ENCODE measurements at places on chromosomes 12 and 14.
A peak's percentile ranks its signal among the peaks of the same experiment; 100 is the strongest.

- no peak for DNase-seq
Observed at GRCh38 chr12:113747017-113747416, 219.1 kb downstream of the RBM19 start.

DNA sequence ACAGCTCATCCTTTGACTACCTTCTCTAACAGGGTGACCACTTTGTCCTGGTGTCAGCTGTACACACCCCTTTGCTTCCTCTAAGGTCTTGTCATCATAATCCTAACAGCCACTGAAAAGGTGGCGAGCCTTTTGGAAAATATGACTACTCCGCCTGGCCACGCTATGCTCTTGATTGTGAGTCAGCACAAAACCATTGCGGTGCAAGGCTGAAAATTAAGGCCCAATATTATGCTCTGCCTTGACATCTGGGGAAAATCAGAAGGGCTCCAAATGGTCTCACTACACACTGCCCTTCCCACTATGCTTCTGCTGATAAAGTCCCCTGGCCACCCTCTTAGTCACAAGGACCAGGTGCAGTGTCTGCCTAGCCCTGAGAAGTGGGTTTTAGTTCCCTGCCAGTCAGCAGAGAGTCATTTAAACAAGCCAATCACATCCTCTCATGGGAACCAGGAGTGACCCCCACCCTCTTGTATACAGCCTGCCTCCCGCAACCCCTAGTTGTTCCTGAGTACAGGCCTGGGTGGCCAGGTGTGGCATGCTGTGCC lies 34.3 kb downstream of the FGD6 start:
- DNase-seq, result no peak

DNA sequence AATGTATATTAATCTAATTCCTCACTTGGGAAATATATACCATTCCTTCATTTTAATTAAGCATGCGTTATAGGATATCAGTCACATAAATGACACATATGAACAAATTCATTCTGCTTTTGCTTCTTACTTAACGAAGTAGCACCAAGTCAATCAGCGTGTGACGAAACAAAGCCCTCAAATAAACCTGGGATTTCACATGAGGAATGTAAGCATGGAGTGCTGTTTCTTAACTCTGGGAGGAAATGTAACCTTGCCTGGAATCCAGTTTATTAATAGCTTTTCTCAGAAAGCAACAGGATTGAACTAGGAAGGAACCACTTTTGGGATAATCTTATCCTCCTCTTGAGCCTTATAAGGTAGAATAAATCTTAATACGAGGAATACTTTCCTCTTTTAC lies 72.0 kb downstream of the NIN start:
- no peak for DNase-seq

DNA sequence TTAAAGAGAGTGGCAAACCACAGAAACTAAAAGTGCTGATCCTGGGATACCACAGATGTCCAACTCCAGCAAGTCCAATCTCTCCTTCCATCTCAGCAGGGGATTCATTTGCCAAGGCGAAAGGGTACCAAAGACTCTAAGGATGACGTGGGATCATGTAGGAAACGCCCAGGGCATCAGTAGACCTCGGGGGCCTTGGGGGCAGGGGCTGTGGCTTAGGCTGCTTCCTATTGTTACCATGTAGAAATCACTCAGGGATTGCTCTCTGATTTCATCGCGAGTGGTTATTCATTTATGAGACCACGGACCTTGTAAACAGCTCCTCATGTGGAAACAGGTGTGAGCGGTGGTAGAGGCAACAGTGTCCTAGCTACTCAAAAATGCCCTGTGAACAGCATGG lies 149.3 kb upstream of the FKBP4 start:
- no peak for DNase-seq

DNA sequence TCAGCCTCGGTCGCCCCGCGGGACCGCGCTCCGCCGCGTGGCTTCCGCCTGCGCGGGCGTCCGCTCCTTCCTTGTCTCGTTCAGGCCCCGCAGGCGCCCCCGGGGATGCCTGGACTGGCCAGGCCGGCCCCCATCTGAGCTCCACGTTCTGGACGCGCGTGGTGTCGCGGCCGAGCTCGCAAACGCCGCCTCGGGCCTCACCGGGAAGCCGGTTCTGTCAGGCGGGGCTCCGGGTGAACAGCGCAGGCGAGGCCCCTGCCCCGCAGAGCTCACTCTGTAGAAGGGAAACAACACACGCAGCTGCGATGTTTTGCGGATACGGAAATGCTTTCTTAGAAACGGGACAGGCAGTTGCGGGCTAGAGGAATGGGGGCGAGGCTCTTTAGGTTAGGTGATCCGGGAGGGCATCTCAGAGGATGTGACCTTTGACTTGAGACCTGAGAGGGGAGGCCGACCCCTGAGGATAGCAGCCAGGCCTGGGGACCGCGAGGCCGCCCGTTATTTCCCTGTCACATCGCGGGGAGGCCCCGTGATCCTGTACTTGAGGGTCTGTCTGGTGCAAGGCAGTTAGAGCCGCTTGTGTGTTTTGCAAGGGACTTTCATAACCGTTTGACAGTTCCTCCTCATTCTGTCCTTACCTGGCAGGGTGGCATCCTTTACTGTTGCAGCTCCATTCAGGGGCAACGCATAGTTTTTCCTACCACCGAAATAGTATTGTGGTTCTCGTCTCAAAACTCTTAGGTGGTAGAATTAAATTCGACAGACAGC lies 584 bp downstream of the VRK1 start:
- DNase-seq, result peak; percentile 26

DNA sequence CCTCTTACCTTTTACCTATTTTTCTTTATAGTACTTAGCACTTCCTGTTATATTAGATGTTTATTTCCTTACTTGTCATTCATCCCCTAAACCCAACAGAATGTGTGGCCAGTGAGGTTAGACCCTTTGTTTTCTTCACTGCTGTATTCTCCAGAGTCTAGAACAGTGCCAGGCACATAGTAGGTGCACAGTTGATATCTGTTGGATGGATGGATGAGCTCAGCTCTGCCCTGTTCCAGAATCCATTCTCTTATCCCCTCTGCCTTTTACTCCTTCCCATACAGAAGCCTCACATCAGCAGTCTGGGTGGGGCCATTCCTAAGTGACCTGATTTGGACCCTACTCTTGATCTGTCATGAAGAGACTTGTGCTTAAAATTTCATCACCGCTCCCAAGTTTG lies 94.5 kb upstream of the DACT1 start:
- no peak for DNase-seq

DNA sequence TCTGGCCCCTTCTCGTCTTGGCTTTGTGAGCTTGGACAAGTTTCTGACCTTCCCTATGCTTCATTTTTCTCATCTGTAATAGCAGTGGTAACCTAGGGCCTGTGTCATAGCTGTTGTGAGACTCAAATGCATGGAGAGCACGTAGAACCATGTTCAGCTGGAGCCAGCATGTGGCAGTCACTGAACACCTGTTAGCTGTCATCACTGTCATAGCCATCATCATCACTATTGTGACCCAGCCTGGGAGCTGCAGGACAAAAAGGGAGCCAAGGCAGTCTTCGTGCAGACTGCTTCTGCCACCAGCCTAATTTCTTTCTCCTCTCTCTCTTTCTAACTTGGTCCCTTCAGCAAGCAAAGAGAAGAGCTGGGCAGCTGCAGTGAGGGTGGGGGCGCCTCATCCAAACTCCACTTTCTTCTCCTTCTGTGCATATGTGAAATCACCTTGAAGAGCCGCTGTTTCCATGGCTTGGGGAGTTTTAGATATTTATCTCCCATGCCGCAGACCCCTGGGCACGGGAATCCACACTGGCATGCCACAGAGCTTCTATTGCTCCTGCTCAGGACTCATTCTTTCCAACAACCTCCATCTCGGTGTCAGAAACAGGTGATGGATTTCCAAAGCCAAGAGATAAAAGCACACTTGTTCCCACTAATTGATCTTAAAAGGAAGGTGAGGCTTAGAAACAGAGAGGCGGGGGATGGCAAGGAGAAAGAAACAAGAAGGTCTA lies 87.0 kb downstream of the SRRM4 start:
- no peak for DNase-seq

DNA sequence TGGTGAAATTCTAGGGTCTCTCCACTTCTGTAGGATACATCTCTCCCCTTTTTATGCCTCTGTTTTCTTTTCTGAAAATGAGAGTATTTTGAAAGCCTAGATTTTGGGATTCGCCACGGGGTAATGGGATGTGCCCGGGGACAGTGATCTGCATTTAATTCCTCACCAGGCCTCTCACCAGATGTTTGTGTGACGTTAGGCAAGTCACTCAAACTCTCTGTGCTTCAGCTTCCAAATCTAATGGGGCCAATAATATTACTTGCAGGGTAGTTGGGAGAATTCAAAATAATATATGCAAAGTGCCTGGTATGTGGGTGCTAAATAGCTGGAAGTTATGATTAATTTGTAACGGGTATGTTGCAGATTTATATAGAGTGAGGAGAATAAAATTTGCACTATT lies 78.8 kb downstream of the C12orf75 start:
- DNase-seq, result no peak

GRCh38 chr14:105187935-105188524 lies 6.9 kb upstream of the NUDT14 start:
- DNase-seq, result no peak

DNA sequence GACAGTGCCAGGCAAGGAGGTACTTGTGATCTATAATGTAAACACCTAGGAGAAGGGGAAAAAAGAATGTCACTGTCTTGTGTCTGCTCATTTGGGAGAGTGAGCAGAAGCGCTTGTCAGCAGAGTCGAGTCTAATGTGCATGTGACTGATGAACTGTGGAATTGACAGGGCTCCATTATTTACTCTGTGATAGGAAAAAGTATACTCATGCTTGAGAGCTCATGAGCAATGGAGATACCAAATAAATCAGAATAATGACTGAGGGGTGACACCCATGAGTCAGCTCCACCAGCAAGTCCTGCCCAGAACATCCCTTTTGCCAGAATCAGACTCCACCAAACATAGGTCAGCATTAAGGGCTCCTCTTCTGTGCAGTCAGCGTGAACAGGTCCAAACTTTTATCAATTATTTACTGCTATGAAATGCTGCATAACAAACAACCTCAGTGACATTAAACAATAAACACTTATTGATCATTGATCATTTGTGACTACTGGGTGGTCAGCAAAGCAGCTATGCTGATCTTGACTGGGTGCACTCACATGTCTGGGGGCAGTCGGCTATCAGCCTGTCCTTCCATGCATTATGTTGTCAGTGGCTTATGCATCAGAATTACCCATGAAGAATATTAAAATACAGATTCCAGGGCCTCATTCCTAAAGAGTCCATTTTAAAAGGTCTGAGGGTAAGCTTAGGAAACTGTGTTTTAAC lies 29.2 kb upstream of the WSCD2 start:
- DNase-seq, result no peak

DNA sequence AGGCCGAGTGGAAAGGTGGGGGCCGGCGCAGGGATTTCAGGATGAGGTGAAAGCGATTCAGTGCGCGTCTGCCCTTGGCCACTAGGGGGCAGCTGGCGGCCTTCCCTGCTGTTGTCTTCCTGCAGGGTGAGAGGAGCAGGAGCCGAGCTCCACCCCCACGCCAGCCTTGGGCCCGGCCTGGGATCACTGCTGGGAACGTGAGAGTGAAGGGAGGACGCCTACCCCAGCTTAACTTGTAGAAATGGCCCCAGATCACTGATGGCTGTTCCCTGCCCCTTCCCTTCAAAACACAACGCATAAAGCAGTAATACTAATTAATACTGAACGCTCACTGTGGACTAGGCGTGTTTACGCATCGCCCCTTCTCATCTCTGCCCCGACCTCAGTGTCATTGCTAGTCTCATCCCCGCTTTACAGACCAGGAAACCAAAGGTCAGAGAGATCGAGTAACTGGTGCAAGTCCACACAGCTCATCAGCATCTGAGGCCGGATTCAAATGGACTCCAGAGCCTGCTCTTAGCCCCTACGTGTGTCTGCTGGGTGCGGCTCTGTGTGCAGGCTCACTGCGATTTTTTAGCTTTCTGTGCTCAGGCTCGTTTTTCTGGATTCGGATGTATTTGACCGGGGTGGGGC lies 24.3 kb downstream of the MVK start:
- DNase-seq, result peak; percentile 48

DNA sequence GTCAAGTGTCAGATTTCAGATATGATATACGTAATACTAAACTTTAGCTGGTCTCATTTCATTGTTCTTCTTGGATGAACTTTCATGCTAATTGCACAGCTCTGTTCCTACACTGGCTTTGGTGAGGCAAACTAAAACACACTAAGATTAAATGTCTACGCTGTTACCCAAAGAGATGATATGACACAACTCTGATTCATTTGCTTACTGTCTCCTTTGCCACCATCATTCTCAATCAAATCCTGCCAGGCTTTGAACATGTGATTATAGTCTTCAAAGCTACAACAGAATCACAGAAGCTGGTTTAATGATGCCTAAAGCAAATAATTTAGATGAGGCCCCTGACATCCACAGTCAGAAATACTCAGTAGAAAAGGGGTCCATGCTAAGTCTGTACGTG lies 37.7 kb downstream of the MDGA2 start:
- DNase-seq, result no peak

- DNase-seq, result no peak
Observed at GRCh38 chr14:104687601-104688504, 1.6 kb upstream of the INF2 start.

- DNase-seq, result no peak
Observed at GRCh38 chr12:112346194-112346593, 36.0 kb downstream of the HECTD4 start.

DNA sequence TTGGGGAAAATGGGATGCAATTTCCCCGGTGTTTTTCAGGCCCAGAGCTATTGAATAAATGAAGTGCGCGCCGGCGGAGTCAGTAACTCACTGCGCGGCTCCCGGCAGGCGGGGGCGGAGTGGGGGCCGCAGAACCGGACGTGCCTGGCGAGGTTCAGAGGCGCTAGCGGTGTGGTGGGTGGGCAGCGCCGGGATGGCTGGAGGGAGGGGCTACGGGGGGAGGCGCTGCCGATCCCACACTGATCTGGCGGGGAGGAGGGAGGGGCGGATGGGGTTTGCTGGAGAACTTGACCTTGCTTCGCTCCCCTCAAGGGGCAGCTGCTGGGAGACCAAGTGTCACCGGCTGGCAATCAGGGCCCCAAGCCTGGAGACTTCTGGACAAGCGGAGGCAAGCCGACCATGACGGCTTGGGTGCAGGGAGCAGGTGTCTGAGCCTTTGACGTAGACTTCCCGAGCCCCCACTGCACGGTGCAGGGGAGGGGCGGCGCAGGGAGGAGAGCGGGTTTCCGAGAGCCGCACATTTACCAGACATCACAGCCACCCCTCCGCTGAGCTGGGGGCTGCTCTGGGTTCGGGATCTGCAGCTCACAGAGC lies 174.1 kb upstream of the RTL1 start:
- no peak for DNase-seq

GRCh38 chr14:59055439-59056045 lies 132.9 kb upstream of the DAAM1 start:
- peak; percentile 26 for DNase-seq

DNA sequence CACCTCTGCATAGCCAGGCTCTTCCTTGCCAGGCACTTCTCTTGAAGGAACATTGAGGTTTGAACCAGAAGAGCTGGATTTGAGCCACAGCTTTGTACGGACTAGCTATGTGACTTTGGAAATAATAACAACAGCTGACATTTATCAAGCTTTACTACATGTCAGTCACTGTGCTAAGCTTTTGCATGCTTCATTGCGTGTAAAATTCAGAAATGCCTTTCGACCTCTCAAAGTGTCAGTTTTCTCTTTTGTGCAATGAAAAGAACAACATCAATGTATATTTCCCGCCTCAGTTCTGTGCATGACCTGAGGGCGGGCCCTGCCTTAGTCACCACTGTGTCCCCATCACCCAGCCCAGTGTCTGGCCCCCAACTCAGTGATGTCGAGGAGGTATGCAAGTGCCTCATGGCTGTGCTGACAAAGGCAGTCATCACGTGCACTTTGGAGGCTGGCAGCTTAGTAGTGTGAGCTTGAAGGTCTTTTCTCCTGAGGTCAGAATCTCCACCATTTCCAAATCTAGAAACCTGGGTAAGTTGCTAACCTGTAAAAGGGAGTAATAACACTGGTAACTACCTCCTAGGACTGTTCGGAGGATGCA lies 17.9 kb upstream of the AQP2 start:
- no peak for DNase-seq

Data from CD4-positive, alpha-beta T cell treated with Interleukin-1 beta for 1 hour (primary cell).